ENCODE measurements at places on chromosomes 7 and 10.
A peak's percentile ranks its signal among the peaks of the same experiment; 100 is the strongest.

- DNase-seq = peak; percentile 61
Observed at GRCh38 chr10:103712898-103713498, 142.4 kb downstream of the SH3PXD2A start.

- DNase-seq = no peak
Observed at GRCh38 chr10:23253780-23254179, 61.7 kb downstream of the PTF1A start.

DNA sequence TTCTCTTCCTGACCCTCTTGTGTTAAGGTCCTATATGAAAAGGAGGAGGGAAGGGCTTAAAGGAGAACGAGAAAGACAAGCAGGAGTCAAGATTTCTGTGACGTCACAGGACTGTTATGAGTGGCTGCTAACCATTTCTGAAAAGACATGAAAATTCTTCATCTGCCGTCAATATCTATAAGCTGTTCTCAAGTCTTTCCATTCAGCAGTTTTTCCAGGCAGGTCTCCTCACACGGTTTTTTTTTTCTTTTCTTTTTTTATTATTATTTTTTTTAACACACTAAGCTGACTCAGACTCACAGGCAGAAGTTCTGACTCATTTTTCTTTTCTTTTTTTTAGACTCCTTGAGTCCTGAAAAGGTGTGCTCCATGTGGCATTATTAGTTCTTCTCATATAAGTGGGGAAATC, 72.0 kb downstream of the DGKI start:
- no peak for DNase-seq

- DNase-seq = no peak
Observed at GRCh38 chr10:44195112-44196007, 189.5 kb downstream of the CXCL12 start.

DNA sequence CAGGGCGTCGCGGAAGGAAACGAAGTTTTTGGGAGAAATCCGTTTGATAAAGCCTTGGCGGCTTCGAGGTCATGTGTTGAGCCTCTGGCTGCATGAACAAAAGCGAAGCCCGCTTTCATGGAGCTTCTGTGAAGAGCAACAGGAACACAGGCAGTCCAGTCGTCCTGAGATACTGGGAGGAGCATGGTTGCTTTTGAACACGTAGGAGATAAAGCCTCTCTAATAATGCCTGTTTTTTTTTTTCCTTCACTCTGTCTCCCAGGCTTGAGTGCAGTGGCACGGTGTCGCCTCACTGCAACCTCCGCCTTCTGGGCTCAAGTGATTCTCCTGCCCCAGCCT, 473 bp upstream of the ZNF32 start:
- DNase-seq = no peak

DNA sequence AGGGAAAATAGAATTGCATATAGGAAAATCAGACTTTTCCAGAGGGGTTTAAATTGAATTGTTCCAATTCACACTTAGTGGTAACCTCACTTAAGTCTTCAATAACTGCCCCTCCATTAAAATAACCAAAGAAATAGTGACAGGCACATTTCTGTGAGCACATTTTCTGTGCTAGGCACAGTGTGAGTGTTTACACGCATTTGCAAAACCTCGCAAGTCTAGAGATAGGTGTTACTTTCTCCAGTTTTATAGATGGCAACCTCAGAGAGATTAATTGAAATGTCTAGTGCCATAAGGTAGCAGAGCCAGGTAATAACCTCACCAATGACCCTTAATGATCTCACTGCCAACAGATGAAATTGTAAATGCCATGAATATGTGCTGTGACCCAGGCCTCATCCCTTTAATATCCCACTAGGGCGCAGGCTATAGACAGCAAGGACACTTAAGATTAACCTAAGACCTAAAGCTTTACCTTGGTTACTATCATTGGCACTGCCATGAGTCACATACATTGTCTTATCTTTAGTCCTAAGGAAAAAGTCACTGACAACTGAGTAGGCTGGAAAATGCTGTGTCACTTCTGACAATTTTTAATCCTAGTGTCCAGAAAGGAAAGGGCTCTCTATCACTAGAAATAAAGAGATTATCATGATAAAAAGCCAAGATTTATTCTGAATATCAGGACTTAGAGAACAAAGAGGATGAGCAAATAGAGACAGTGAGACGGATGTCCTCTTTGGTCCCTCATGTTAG, 187.8 kb downstream of the PPP1R17 start:
- DNase-seq = no peak

DNA sequence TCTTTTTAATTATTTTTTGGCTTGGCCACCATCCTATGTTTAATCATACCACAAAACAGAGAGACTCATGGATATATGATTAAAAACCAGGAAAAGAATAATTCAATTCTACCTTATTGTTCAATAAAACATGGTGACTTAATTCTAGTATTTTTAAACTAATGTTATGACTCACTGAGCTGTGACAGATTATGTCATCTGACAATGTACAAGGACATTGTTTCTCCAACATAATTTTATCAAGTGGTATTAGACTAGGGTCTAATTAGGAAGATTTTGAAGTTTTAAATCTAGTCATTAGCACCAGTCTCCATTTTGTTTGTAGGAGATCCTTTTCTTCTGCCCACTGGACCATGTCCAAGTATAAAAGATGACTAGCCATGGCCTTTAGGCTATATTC, 199.3 kb upstream of the MDFIC start:
- no peak for DNase-seq

GRCh38 chr10:91690996-91691676, 58.3 kb upstream of the PPP1R3C start:
- DNase-seq = no peak

DNA sequence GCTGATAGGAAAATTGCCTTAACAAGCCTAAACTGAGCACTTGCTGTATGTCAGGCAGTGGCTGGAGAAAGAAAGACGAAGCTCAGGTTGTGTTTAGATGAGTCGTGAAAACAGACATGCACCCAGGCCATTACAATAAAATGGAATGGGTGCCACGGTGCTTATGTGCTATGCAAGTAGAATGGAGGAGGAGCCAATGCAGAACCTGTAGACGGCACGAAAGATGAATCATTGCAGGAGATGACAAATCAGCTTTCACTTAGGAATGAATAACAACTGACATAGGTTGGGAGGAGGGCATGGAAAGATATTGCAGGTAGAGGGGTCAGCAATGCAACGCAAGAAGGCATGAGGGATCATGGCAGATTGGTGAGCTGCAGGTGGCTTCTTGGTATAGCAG, 61.2 kb upstream of the ARHGAP21 start:
- DNase-seq = no peak

DNA sequence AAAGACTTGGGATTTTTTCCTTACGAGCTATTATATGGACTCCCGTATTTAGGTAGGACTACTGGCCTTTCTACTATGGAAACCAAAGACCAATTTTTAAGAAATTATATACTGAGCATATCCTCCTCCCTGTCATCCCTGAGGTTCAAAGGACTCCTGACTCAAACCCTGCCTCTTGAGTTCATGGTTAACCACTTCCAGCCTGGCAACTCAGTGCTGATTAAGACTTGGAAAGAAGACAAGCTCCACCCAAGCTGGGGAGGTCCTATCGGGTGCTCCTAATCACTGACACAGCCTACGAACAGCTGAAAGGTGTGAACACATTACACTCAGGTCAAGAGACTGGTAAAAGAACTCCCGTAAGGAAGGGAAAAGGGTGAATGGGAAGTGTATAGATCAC, 66.8 kb downstream of the LYZL2 start:
- no peak for DNase-seq

DNA sequence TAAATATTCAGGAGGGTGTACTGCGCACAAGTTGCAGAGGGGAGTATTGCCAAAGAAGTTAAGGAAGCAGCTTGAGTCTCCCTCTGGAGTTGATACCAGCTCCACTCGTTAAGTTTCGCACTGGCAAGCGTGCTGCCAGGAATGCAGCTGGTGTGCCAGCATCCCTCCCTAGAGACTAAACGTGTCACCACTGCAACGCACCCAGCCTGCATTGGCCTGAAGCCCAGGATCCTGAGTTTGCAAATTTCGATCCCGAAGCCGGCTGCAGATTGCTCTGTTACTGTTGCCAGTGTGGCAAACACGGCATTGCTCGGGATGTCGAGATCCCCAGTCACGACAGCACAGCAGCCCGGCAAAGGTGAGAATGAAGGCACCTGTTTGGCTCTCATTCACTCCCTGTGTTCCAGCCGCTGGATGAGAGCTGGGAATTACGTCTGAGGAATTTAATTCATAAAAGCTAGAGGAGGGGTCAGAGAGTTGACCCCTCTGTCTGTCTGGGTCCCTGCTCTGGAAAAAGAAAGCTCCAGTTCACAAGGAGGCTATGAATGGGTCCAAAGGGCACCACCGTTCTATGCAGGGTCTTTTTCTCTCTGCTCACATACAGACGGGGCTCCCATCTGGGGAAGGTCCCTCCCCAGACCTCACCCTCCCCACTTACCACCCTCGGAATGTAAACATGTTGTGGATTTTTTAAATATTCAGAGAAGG, 61.0 kb downstream of the NRP1 start:
- no peak for DNase-seq

DNA sequence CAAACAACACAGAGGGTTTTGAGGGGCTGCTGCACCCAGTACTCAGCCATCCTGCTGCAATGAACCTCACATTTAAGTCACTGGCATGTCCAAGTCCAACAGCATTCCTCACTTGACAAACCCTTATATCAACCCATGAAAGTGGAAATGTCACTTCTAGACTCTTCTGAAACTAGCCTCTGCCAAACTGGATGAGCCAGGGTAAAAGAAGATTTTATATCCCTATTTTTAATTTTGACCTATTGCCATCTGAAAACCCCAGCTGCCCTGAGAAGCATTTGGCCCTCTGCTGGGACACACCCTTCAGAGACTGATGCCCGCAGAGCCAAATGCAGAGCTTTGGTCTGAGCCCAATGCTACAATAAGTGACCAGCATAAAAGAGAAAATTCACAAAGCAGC, 201.1 kb downstream of the ANK3 start:
- DNase-seq = no peak

GRCh38 chr10:44956717-44957706, 2.6 kb upstream of the RASSF4 start:
- DNase-seq = no peak

- DNase-seq = no peak
Observed at GRCh38 chr7:22460363-22460988, 39.5 kb downstream of the STEAP1B start.

GRCh38 chr7:157204134-157204533, 65.4 kb downstream of the UBE3C start:
- DNase-seq = no peak

- no peak for DNase-seq
Observed at GRCh38 chr10:62087329-62087728, 181.3 kb downstream of the RTKN2 start.

GRCh38 chr7:156795415-156795814, 97.6 kb downstream of the LMBR1 start:
- no peak for DNase-seq

GRCh38 chr10:93268021-93268420, 194.3 kb downstream of the CYP26A1 start:
- no peak for DNase-seq

DNA sequence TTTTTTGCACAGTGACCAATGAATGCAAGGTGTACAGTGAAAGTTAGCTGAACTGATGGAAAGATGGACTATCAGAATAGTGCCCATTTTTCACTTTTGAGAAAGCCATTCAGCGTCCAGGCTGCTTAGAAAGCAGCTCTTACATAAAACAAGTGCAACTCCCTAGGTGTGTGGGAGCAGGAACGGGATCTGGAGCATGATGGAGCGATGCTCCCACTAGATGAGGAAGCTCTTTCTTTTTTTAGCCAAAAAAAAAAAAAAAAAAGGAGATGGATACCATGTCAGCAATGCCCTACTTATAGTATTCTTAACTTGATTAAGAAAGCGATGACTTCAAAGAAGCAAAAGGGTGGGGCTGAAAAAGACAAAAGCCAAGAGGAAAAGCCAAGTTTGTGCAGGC, 925.5 kb downstream of the GATA3 start:
- no peak for DNase-seq

DNA sequence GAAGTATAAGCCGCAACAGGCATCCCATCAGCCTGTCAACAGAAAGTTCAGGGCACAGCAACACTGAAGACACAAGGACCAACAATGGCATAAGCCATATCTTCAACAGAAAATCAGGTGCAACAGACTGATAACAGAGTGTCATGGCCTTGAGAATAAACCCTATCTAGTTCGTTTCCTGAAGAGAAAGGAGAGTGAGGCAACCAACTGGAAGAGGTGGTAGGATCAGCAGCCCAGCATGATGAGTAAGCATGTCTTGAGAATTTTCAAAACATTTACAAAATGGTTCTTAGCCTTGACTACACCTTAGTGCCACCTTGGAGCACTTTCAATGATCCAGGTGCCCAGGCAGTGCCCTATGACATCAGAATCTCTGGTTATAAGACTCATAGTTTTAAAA, 290.2 kb upstream of the SEMA3C start:
- DNase-seq = no peak

DNA sequence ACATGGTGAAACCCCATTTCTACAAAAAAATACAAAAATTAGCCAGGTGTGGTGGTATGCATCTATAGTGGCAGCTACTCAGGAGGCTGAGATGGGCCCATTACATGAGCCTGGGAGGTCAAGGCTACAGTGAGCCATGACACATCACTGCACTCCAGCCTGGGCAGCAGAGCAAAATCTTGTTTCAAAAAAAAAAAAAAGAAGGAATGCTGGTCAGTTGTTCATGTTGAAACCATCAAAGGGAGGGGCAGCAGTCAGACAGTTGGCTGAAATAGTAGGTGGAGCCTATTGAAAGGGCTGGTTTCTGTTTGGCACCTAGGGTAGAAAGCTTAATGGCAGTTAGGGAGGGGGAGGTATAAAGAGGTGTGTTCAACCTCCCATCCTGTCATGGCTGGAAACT, 323.0 kb downstream of the GALNT17 start:
- no peak for DNase-seq

- no peak for DNase-seq
Observed at GRCh38 chr7:15554744-15555143, 7.1 kb downstream of the AGMO start.

Data from activated T-helper 9 cell treated with anti-CD3 and anti-CD28 coated beads, Interleukin-2, amount 50 U/mL, for 16 hours (primary cell).